ENCODE measurements at places on chromosomes 16 and 17.
A peak's percentile ranks its signal among the peaks of the same experiment; 100 is the strongest.

- DNase-seq: no peak
Observed at GRCh38 chr16:1116693-1117077, 20.6 kb upstream of the C1QTNF8 start.

DNA sequence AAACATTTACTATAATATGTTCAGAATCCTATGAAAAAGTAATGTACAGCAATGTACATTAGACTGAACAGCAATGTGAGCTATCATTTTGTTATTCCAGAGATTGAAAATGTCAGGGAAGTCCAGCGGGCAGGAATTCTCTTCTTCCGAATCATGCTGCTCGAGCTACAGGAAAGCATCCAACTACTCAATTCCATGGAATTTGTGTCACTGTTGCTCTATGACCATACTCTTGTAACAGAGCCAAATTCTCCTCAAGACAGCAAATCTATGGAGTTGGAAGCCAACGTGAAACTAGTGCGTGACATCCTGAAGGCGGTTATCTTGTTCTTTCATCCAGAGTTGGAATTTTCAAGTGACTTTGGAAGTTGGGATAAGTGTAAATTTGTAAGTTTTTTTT, 24.8 kb upstream of the NSRP1 start:
- peak; percentile 75 for DNase-seq

- no peak for DNase-seq
Observed at GRCh38 chr17:70324031-70324430, 154.7 kb downstream of the KCNJ2 start.

GRCh38 chr16:53484542-53484941, 18.5 kb downstream of the AKTIP start:
- no peak for DNase-seq

GRCh38 chr17:39926588-39927100, 757 bp downstream of the ORMDL3 start:
- no peak for DNase-seq

DNA sequence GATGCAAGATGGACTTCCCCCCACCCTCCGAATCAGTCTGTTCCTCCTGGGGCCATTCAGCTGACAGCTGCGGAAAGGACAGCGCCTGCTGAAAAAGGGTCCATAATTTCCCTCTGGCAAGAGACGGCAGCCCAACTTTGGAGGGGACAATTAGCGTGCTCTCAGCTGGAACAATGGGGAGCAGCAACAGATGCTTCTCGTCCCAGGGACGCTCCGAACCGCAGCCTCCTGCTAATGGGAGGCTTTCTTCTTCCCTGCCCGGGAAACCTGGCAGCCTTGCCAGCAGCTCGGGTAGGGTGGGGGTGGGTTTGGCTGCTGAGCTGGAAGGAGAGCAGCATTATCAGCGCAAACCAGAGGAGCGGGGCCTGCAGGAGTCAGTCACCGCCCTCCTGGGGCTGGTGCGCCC, 500.0 kb upstream of the SALL1 start:
- DNase-seq: no peak

- DNase-seq: no peak
Observed at GRCh38 chr16:66750279-66751052, 943 bp downstream of the DYNC1LI2 start.

GRCh38 chr17:75566416-75566815, 21.2 kb upstream of the MYO15B start:
- no peak for DNase-seq

GRCh38 chr17:45849536-45849990, 4.9 kb downstream of the SPPL2C start:
- DNase-seq: no peak

- no peak for DNase-seq
Observed at GRCh38 chr17:82751171-82751570, 694 bp upstream of the TBCD start.

GRCh38 chr17:3798273-3799180, 2.5 kb downstream of the ITGAE start:
- DNase-seq: no peak

- DNase-seq: no peak
Observed at GRCh38 chr16:15650698-15651171, 690 bp downstream of the NDE1 start.

GRCh38 chr16:85491798-85492294, 121.3 kb upstream of the GSE1 start:
- no peak for DNase-seq

DNA sequence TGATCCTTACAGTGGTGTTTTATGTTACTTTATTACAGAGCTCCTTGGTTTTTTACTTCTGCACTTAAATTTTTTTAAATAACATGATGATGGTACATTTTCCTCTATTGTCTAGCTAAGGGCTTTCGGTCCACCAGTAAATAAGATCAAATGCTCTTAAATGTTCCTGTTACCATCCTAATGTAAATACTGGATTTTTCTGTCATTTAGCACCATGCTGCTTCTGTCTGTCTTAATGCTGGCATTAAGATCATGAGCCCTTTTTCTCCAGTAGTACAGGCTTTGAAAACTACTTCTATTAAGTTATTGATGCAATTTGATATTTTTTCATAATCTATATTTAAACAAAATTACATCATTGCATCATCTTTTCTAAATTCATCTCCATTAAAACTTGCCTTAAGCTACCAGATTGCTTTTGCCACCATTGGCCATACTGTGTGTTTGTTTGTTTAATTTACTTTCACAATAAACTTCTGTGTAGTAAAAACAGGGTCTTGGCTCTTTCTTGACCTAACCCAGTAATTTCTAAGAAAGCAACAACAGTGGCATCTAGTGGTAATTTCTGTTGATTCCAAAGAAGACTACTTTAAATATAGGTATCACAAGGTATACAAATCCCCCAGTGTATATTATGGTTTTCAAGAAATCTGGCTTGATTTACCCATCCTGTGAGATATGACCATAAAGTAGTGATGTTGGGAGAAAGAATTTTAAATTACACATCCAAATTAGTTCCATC, 9.0 kb upstream of the PHAF1 start:
- no peak for DNase-seq

- DNase-seq: no peak
Observed at GRCh38 chr16:79929260-79929965, 328.9 kb upstream of the MAF start.

DNA sequence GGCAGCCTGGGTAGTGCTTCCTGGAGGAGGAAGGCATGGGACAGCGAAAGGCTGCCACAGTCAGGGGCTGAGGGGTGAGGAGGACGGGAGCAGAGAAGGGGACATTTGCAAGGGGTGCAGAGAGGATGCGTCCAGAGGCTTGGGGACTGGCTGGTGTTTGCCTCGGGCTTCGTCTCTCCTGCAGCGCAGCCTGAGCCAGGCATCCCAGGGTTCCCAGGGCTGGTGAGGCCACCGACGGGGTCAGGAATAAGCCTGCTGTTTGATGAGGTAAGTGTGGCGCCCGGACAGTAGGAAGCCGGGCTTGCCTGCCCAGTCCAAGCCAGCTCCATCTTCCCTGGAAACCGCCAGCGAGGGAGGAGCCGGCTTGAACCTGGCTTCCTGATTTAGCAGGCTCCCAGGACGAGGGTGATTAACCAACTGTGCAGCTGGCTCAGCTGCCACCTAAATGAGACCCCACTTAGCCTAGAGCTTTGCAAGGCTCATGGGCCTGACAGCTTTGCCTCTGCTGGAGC, 47.8 kb downstream of the PITPNM3 start:
- DNase-seq: no peak

- no peak for DNase-seq
Observed at GRCh38 chr16:1792836-1793577, 498 bp downstream of the IGFALS start.

GRCh38 chr16:78183437-78184237, 84.2 kb downstream of the WWOX start:
- no peak for DNase-seq

GRCh38 chr17:80453998-80454556, 22.3 kb downstream of the NPTX1 start:
- DNase-seq: no peak

DNA sequence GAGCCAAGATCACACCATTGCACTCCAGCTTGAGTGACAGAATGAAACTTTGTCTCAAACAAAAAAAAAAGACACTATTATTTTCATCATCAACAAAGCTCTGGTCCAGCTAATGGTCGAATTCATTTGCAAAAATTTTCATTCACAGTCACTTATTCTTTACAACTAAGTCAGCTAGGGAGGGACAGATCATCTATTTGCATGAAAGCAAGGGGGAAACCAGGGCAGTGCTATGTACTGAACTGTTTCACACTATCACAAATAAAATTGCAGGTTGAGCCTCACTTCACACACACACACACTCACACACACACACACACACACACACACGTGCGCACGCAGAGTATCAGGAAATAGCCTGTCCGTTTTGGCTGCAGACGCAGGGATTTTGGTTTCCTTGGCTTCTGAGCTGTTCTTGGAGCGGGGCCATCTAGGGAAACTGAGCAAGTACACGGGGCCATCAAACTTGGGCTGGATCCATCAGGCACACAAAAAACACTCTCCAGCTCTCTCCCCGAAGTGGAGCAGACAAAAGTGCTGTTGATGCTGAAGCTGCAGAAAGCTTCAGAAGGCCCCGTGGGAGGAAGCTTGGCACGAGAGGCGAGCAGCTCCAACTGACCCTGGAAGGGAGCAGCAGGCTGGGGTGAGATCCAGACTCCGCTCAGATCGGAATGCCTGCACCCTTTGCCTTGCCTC, 44.3 kb upstream of the HELZ start:
- no peak for DNase-seq

- DNase-seq: peak; percentile 83
Observed at GRCh38 chr16:54462151-54462651, 175.6 kb upstream of the IRX3 start.

- no peak for DNase-seq
Observed at GRCh38 chr17:2222301-2222700, 81.3 kb downstream of the SMG6 start.

- DNase-seq: no peak
Observed at GRCh38 chr16:50393858-50394802, 25.3 kb upstream of the BRD7 start.

DNA sequence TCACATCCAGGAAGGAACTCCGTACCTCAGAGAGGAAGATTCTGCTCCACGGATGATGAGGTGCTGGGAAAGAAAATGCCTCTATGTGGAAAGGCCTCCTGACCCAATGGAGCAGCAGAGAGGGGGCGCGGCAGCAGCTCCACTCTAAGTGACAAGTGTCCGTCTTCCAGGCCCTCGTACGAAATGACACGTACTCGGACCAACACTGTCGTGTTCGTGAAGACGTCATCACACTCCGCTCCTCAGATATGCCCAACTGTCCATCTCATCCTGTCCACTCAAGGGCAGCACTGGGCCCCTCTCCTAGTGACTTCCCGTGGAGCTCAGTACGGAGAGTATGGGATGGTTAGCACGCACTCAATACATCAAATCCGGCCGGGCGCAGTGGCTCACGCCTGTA, 32.2 kb downstream of the MRM3 start:
- no peak for DNase-seq

DNA sequence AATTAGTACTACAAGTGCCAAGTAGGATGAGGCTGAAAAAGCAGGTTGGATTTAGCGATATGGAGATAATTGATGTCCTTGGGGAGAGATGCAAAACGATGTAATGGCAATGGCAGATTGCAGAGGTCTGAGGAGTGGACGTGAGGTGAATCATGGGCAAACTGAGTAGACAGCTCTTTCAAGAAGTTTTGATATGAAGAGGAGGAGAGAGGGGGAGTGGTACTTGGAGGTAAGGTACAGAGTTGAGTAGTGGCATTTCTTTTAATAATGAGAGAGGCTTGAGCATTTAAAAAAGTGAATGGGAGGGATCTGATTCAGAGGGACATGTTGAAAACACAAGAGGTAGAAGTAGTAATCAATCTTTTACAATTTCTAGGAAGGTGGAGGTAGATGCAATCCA, 17.7 kb upstream of the VPS4A start:
- DNase-seq: no peak

DNA sequence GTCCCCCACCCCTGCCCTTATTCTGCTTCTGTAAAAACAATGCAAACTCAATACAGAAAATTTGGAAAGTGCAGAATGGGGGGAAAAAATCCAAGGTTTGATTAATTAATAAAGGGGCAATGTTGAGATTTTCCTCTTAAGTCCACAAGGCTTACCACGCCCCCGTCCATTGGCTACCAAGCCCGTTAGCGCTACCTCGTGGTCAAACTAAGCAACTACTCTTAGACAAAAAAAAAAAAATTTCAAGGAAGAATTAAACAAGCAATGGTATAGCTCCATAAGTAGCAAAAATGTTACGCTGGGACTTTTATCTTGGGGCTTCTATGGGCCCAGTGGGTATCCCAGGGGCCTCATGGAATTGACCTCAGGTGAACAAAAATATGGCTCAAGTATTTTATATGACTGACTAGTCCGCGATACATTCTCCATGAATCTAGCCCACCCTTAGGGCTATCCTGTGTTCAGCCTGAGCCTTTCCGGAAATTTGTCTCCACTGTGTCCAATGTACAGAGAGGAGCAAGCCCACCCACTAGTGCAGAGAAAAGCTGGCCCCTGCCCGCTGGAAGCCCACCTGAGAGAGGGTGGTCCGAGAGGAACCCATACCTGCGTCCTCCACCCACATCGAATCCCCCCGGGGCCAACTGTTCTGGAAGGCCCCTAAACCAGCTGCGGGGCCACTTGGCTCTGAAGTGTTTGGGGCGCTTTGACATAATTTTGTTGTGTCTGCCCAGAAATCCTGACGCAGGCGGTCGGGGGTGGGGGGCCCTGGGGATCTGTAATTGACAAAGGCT, 19.1 kb upstream of the TEX2 start:
- DNase-seq: no peak
